Osteocyte (in vitro differentiated cells): ENCODE measurements at places on chromosomes 2 and 18. TPM values are rescaled to one million over a fixed set of nuclear protein-coding genes. Genes with fewer than 3 reads are reported as not detected.

The REL gene
- 7.1 and 7.9 TPM in 2 replicates for total RNA-seq

The ALK gene
- not detected in 2 replicates for total RNA-seq

The NMS gene
- total RNA-seq, result not detected in 2 replicates

DNA sequence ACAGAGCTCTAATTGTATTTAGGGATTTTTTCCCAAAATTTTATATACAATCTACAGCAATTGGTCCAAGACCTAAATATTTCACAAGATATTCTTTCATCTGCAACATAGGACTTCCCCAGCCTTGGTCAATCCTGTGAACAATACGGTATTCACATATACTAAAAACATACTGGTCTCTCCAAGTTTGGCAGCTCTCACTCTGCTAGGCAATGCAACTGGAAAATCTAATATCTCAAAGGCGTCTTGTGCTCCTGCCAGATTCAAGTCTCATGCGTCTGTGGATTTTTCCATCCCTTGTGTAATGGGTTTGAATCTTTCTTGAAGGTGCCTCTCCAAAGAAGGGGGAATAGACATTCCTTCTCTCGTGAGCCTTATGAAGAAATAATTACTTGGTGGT is 27.4 kb upstream of the MBOAT2 start:
- no peak for DNase-seq

DNA sequence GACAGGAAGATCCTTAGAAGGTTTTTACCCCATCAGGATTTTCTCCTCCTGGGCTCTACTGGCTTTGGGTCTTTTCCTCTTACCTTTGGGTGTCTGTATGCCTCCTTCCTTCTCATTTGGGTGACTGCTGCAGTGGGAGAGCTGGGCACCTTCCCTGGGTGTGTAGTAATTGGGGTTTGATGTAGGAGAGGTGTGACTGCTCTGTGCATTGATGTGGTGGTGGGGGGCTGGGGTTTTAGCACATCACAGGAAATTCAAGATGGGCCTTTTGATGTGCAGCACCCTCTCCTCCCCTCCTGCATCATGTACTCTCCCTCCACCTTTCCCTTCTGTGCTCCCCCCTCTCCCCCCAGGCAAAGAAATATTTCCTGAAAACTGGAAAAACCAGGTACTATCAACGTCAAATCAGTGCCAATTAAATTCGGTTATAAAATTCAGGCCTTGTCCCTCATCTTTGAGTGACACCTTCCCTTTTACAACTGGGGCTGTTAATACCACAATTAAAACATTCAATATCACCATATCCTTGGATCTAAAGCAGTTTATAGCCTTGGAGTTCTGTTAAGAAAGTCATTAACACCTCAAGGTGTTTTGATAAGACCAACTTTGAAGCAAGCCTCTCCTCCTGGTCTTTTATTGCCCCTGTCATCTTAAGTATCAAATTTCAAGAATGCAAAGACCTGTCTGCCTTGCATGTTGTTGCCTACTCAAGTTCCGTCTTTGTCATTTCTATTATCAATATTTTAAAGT is 23.3 kb downstream of the EDAR start:
- no peak for DNase-seq

GRCh38 chr18:59904011-59904601 is 4.3 kb downstream of the PMAIP1 start:
- DNase-seq, result no peak

DNA sequence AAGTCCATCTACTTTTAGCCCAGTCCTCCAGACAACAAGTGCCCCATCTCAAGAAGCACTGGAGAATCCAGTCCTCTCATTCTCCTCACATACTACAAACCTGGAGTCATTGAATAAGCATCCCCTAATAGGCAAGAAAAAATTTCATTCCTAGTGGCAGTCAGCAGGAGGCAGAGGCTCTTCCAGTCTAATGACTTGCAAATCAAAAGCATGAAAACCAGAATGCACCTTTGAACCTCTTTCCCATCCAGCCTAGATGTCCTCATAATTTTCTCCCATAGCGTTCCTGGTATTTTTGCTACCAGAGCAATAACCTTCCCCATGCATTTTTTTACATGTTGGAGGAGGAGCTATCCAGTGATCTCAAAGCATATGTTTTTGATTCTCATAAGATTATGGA is 252.6 kb downstream of the TTC32 start:
- DNase-seq, result no peak

DNA sequence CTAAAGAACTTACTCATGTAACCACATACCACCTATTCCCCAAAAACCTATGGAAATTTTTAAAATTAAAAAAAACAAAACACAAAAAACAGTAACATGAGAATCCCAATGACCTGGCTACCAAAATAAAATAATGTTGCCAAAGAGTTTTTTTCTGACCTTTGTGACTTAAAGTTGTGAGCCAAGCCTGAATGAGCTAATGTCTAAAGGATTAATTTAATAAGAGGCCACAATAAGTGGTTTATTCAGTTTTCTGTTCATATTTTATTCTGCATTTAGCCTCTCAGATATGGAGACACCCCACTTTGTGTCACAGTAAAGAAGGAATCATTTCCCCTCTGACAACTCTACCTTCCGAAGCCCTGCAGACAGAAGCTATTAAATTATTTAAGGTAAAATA is 42.6 kb upstream of the DYNC2LI1 start:
- no peak for DNase-seq

GRCh38 chr2:113962692-113963480 is 73.0 kb downstream of the ACTR3 start:
- DNase-seq, result no peak
